ENCODE measurements at places on chromosomes 7 and 10. TPM values are rescaled to one million over a fixed set of nuclear protein-coding genes. Genes with fewer than 3 reads are reported as not detected.

Gene DNAJB9
- 22.0 TPM for total RNA-seq

GRCh38 chr10:7233259-7233991 lies 177.4 kb downstream of the SFMBT2 start:
- DNase-seq = no peak
- H3K27me3 ChIP-seq = no peaks in the 10 kb centered on the region
- H3K27ac ChIP-seq = no peak overlapping the region
- H3K36me3 ChIP-seq = no peaks in the 10 kb centered on the region
- no peaks in the 10 kb centered on the region for H3K4me1 ChIP-seq

- peaks cover 5% of the 10 kb centered on the region for H3K4me1 ChIP-seq
- no peak overlapping the region for H3K27ac ChIP-seq
- no peak for DNase-seq
- no peaks in the 10 kb centered on the region for H3K27me3 ChIP-seq
Observed at GRCh38 chr7:123562121-123562520, 4.5 kb upstream of the NDUFA5 start.

DNA sequence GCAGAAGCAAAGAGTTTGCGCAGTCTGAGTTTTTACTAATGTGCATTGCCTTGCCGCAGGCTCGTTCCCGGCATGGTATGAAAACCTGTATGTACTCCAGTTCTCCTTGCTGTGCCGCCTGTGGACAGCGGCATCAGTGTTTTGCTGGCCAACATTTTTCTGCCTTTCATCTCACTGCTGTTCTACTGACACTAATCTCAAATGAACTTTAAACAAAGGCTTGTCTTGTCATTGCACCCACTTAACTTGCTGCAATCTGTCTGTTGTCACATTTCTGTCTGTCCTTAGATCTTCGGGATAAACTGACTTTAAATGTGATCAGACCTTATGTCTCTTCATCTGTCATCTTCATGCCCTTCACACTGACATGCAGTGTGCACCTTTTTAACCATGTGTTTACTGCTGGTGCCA lies 71.7 kb upstream of the ZNRF2 start:
- H3K27me3 ChIP-seq = no peaks in the 10 kb centered on the region
- DNase-seq = no peak
- H3K4me1 ChIP-seq = no peaks in the 10 kb centered on the region
- no peak overlapping the region for H3K27ac ChIP-seq
- no peaks in the 10 kb centered on the region for H3K36me3 ChIP-seq

GRCh38 chr7:158053183-158053915 lies 534.3 kb downstream of the PTPRN2 start:
- H3K27ac ChIP-seq = no peak overlapping the region
- no peaks in the 10 kb centered on the region for H3K36me3 ChIP-seq
- DNase-seq = no peak
- no peaks in the 10 kb centered on the region for H3K27me3 ChIP-seq
- H3K4me1 ChIP-seq = no peaks in the 10 kb centered on the region
- no peak overlapping the region for H3K4me3 ChIP-seq

DNA sequence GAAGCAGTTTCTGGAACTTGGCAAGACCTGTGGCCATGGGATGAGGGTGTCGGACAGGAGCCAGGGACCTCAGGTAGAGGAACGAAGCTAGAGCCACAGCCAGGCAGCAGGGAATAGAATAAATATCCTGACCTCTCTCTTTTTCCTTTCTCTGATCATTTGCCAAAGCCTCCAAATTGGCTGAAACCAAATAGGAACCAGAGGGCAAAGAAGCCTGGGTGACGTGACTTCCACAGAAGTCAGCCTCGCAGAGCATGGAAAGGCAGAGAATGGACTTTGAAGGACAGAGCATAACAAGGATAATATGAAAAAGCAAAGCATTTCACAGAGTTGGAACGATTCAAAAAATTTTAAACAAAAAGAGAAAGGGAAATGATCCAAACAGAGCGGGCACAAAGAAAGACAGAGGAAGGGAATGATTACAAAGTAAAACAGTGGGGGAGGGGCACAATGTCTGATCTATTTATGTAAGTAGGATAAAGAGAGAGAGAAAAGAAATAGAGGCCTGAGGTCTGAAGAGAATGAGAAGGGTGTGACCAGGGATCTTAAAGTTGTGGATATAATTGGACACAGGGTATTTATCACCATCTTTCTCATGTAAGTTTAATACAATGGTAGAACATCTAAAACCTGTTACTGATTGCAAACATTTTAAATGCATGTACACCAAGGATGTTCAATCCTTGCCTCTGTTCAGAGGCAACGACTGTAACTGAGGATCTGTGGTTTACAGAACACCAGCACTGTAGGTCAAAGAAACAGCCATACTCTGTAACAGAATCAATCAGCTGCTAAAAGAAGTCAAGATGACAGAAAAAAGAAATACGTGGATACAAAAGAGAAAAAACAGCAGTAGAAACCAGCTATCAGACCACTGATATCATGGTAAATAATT lies 4.5 kb upstream of the ZEB1 start:
- H3K36me3 ChIP-seq = no peaks in the 10 kb centered on the region
- H3K27me3 ChIP-seq = no peaks in the 10 kb centered on the region
- no peaks in the 10 kb centered on the region for H3K4me1 ChIP-seq
- DNase-seq = no peak

DNA sequence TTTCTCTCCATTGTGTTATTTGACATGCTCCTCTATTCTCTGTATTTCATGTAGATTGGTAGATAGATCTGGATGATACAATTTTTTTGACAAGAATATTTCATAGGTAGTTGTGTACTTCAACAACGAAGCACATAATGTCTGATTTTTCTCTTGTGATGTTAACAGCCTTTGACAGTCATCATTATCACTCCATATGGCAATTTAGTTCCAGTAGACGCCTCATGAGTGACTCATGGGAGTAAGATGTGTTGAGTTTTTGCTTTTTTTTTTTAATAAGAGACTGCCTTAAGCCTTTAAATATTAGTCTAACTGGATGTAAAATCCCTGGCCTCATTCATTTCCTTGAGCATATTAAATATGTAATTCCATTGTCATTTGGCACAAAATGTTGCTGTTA lies 123.5 kb upstream of the ZNF32 start:
- H3K4me3 ChIP-seq = no peak overlapping the region
- H3K36me3 ChIP-seq = no peaks in the 10 kb centered on the region
- no peak for DNase-seq
- H3K27me3 ChIP-seq = no peaks in the 10 kb centered on the region

GRCh38 chr7:69419934-69420333 lies 178.3 kb upstream of the AUTS2 start:
- no peaks in the 10 kb centered on the region for H3K4me1 ChIP-seq
- DNase-seq = no peak
- no peak overlapping the region for H3K27ac ChIP-seq
- no peak overlapping the region for H3K4me3 ChIP-seq
- H3K36me3 ChIP-seq = no peaks in the 10 kb centered on the region
- H3K27me3 ChIP-seq = no peaks in the 10 kb centered on the region

Gene CYP26C1
- total RNA-seq = 0.09 TPM

GRCh38 chr10:27500886-27501285 lies 3.2 kb upstream of the RAB18 start:
- no peak overlapping the region for H3K27ac ChIP-seq
- no peak for DNase-seq
- H3K4me3 ChIP-seq = no peak overlapping the region

- no peak overlapping the region for H3K27ac ChIP-seq
- H3K4me1 ChIP-seq = no peaks in the 10 kb centered on the region
- H3K36me3 ChIP-seq = no peaks in the 10 kb centered on the region
Observed at GRCh38 chr10:58184120-58184670, 83.5 kb downstream of the IPMK start.

DNA sequence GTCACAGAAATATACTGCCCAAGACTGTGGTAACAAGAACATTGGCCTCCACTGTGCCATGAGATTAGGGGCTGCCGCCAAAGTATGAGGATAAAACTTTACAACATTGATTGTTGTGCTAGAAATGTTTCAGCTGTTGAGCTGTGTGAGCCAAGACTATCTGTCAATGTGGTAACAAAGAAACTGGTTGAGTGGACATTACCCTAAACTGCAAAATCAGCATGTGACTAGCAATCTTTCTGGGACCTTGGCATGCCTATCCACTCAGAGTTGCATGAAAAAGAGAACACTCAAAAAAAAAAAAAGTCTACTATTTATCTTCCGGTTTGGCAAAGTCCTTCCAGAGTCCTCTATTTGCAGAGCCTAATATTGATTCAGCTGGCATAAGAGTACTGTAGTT lies 605.6 kb upstream of the CNTNAP2 start:
- DNase-seq = no peak
- H3K27ac ChIP-seq = no peak overlapping the region
- H3K4me1 ChIP-seq = no peaks in the 10 kb centered on the region
- no peaks in the 10 kb centered on the region for H3K27me3 ChIP-seq
- no peak overlapping the region for H3K4me3 ChIP-seq

- no peaks in the 10 kb centered on the region for H3K27me3 ChIP-seq
- H3K36me3 ChIP-seq = no peaks in the 10 kb centered on the region
- no peak overlapping the region for H3K27ac ChIP-seq
- H3K4me3 ChIP-seq = no peak overlapping the region
Observed at GRCh38 chr7:121795736-121796135, 77.2 kb upstream of the PTPRZ1 start.

DNA sequence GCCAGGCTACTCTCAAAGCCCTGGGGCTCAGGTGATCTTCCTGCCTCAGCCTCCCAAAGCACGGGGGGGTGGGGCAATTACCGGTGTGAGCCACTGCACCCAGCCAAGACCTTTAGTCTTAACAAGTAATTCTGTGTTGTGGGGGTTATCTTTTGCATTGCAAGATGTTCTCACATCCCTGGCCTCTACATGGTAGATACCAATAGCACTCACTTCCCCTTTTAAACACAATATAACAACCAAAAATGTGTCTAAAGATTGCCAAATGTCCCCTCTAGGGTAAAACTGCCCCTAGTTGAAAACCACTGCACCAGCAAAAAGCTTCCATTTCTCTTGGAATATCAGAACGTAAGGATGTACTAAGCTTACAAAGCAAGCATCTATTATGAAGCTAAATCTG lies 225.0 kb downstream of the CTNNA3 start:
- H3K4me3 ChIP-seq = no peak overlapping the region
- no peaks in the 10 kb centered on the region for H3K36me3 ChIP-seq
- no peaks in the 10 kb centered on the region for H3K27me3 ChIP-seq
- H3K4me1 ChIP-seq = peaks cover 22% of the 10 kb centered on the region

Gene CALHM1
- total RNA-seq = not detected

Gene PAPOLB
- not detected for total RNA-seq

DNA sequence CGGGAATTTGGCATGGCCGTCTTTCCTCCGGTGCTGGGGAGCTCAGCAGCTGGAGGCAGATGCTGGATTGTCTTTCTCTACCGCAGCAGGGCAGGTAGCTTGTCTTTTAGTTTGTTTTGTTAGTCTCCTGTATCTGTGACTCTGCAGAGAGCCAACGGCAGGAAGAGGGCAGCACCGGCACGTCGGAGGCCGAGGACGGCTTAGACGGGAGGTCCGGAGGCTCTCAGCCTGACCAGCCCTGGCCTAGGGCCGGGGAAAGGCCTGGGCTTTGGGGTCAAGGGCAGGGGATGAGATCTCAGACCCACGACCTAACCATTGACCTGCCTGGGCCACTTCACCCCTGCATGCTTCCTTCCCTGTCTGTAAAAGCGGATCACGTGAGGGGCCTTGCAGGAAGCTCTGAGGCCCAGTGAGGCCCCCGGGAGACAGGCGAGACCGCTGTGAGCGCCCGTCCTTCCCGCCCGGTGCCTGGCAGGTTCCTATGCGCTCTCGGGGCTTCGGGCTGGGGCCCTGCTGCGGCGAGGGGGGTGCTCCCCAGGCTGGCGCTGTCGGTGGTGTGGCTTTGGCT lies 72.7 kb downstream of the LHPP start:
- no peak overlapping the region for H3K4me3 ChIP-seq
- no peak for DNase-seq
- no peaks in the 10 kb centered on the region for H3K27me3 ChIP-seq
- H3K27ac ChIP-seq = no peak overlapping the region
- no peaks in the 10 kb centered on the region for H3K36me3 ChIP-seq

DNA sequence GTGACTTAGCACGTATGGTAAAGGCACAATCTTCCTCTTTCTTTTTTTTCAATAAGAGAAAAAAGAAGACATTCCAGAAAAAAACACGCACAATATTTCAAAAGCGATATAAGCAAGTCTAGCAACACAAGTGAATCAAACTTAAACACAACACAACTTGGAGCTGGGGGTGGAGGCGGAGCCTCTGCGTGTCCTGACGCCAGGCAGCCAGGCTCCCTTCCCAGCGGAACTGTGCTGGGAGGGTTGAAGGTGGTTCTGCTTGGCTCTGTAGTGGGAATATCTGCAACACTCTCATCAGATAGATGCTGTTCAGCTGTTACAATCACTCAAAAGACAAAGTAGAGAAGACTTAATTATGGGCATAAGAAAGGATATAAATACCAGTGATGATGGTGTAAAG lies 211.4 kb downstream of the WDR37 start:
- no peak overlapping the region for H3K4me3 ChIP-seq
- H3K36me3 ChIP-seq = no peaks in the 10 kb centered on the region
- H3K4me1 ChIP-seq = no peaks in the 10 kb centered on the region
- no peak overlapping the region for H3K27ac ChIP-seq
- no peak for DNase-seq
- H3K27me3 ChIP-seq = no peaks in the 10 kb centered on the region

DNA sequence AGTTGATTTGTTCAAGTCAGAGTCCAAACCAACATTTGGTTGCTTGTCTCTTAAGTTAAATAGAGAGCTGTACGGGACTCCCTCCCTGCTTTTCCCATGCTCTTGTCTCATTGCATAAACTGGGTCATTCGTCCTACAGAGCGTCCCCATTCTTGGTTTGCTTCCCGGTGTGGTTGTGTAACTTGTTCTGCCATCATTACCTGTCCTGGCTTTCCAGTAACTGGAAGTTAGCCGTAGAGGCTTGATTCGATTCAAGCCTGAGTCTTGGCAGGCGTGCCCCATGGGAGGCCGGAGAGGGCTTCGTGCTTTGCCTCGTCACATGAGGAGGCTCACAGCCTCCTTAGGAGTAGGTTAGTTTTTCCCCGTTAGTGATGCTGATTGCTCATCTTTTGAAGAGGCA lies 40.2 kb downstream of the FBH1 start:
- no peak for DNase-seq
- peaks cover 5% of the 10 kb centered on the region for H3K36me3 ChIP-seq
- H3K27ac ChIP-seq = no peak overlapping the region

GRCh38 chr10:122675278-122675677 lies 24.4 kb downstream of the C10orf120 start:
- H3K4me1 ChIP-seq = no peaks in the 10 kb centered on the region
- no peak overlapping the region for H3K27ac ChIP-seq
- no peaks in the 10 kb centered on the region for H3K36me3 ChIP-seq
- H3K4me3 ChIP-seq = no peak overlapping the region
- no peak for DNase-seq

Gene PDLIM1
- total RNA-seq = 417 TPM

- no peak overlapping the region for H3K27ac ChIP-seq
- H3K4me1 ChIP-seq = peaks cover 16% of the 10 kb centered on the region
- no peaks in the 10 kb centered on the region for H3K36me3 ChIP-seq
- no peaks in the 10 kb centered on the region for H3K27me3 ChIP-seq
Observed at GRCh38 chr7:149819961-149820340, 18.2 kb upstream of the ZNF862 start.

DNA sequence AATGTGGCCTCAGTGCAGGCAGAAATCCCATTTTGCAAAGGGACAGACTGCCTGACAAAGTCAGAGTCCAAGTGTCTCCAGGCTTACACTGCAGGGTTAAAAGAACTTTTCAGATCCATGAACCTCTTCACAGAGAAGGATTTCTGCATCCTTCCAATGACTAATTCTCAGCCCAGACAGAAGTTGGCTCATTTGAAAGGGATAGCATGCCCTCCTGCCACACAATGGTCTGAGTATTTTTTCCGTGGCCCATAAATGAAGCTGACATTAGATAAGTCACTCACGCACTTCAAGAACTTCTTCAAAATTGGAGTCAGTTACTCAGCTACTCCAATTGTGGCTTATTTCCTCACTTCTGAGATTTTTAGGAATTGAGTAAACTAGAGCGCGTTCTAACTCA lies 170.2 kb downstream of the PLXNA4 start:
- H3K4me1 ChIP-seq = no peaks in the 10 kb centered on the region
- no peak overlapping the region for H3K4me3 ChIP-seq

Measured in Caco-2 (cell line).